Osteocyte (in vitro differentiated cells): ENCODE measurements at places on chromosomes 3 and 15. TPM values are rescaled to one million over a fixed set of nuclear protein-coding genes. Genes with fewer than 3 reads are reported as not detected.
A peak's percentile ranks its signal among the peaks of the same experiment; 100 is the strongest.

Gene REC114
- total RNA-seq, result not detected in 2 replicates

Gene CORO2B
- 21.8 and 22.6 TPM in 2 replicates for total RNA-seq

Gene EXD1
- total RNA-seq, result not detected in 2 replicates

Gene SLC6A11
- total RNA-seq, result not detected in 2 replicates

GRCh38 chr3:161852744-161853143 is 356.1 kb downstream of the OTOL1 start:
- DNase-seq, result no peak

DNA sequence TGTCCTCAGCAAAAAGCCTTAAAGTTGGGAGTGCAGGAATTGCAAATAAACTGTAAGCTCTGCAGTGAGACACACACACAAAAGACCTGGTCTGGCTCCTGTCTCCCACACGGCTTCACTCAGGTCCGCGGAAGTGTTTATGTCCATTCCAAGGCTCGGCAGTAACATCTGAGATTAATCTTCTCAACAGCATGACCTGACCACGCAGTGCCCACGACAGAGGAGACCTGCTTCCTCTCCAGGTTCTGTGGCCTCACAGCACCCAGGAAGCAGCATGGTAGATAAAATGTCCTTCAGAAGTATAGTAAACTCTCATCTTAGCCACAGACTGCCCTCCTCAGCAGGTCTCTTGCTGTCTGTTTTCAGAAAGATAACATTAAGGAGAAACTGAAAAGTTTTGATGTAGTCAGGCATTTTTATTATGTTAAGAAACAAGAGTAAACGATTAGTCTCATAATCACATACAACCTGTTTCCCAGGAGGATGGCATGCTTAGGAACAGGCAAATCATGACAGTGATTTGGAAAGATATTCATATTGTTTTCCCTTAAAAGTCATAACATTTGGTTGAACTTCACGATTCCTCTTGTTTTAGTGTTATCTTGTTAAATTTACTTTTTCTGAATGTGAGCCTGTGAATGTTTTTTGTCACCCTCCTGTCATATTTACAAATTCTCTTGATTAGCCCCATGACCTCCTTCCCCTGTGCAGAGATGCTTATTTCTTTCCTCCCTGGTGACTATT is 34.6 kb downstream of the CD200R1L start:
- DNase-seq, result no peak

GRCh38 chr3:70811880-70812279 is 499.4 kb upstream of the MDFIC2 start:
- DNase-seq, result no peak

GRCh38 chr15:40229956-40230355 is 8.9 kb upstream of the PAK6 start:
- no peak for DNase-seq

- no peak for DNase-seq
These were observed 7.0 kb downstream of the ARIH1 start for GRCh38 chr15:72481015-72481659.

- no peak for DNase-seq
These were observed 5.7 kb downstream of the NCEH1 start for GRCh38 chr3:172705170-172705569.

DNA sequence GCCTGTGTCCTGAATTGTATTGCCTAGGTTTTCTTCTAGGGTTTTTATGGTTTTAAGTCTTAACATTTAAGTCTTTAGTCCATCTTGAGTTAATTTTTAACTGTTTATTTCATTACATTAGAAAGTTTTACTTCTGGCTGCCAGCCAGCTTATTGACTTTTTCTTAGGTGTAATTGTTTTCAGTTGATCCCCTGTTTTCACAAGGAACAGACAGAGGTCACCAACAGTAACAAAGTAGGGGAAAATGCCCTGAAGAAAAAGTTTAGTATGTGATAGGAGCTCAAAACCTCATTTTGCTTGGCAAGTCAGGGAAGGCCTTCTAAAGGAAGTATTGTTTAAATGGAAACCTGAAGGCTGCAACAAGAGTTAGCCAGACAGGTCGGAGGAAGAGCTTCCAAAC is 10.4 kb downstream of the WDR48 start:
- no peak for DNase-seq

GRCh38 chr15:31598620-31599019 is 272.0 kb downstream of the KLF13 start:
- no peak for DNase-seq

GRCh38 chr15:25670025-25670554 is 193.0 kb downstream of the ATP10A start:
- DNase-seq, result peak; percentile 93

DNA sequence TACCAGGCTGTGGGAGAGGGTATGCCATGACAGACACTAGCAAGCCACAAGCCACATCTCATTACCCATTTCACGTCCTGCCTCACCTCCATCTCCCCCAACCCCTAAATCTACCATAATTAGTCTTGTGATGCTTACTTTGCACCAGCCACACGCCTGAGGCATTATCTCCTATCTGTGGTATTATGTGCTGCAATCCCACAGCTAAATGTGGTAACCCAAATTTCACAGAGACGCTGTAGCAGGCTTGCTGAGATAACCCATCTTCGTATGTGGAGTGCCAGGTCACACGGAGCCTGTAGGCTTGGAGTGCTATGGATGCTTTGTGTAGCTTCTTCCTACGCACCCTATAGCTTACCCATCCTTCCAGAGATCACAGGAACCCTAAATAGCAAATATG is 256.7 kb upstream of the KCNH8 start:
- no peak for DNase-seq

DNA sequence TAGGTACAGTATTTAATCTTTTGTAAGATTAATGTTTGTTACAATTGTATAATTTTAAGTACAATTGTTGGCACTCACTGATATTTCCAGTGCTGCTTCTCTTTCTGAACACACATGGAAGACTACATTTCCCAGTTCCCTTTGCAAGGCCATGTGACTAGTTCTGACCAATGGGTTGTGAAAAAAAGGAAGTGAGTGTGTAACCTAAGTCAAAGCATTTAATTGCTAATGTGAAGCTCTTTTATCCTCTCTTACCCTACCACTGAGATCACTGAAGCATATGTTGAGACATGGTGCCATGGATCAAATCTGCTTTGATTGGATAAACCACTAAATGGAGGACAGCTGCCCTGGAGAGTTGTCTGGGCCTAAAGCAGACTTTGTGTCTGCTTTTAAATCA is 83.9 kb upstream of the PLXND1 start:
- DNase-seq, result no peak
